ENCODE measurements at places on chromosomes 12 and 14.
A peak's percentile ranks its signal among the peaks of the same experiment; 100 is the strongest.

DNA sequence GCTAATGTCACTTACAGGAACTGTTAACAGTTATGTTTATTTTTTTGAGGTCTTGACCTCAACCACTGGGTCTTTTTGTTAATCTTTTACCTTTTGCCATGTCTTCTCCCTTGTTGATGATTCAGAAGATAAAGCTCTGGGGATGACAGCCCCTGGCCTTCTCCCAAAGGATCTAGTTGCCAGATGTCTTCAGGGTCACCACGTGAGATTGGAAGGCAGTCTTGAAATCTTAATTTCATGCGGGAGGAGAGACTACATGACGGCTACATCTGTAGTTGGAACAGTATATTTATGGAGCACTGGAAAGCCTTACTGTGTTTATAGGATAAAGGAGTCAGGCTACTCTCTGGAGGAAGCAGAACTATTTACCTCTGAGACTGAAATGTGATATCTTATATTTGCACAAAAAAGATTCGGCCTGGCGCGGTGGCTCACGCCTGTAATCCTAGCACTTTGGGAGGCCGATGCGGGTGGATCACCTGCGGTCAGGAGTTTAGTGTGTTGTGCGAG, 5.6 kb downstream of the MLEC start:
- DNase-seq = no peak

- no peak for DNase-seq
Observed at GRCh38 chr14:79569072-79569471, 642.2 kb downstream of the DIO2 start.

- no peak for DNase-seq
Observed at GRCh38 chr12:128905003-128905544, 51.8 kb downstream of the GLT1D1 start.

GRCh38 chr14:102516531-102517391, 7.2 kb upstream of the ANKRD9 start:
- peak; percentile 64 for DNase-seq

DNA sequence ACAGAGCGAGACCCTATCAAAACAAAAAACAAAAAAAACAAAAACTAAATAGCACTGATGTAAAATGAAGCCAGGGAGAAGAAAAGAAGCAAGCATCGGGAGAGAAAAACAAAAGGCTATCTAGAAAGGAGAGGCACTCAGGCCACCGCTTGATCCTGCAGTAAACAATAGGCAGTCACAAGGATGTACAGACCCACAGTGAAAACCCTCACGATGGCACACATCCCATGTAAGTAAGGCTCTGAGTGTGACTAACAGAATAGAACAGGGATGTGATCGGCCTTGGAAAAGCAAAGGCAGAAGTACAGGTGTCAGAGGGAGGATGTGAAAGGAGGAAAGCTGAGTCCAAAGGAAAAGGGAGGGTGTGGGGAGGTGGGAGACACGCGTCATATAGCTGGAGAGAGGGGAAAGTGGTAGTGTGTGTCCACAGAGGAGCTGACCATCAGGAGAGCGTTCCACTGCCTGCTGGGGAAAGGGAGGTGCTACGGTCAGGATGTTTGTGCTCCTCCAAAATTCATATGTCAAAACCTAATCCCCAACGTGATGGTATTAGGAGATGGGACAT, 31.5 kb downstream of the CAMKK2 start:
- no peak for DNase-seq

All from activated T-cell treated with anti-CD3 and anti-CD28 coated beads, Interleukin-2, amount 50 U/mL, for 4 hours (primary cell).